Activated T-helper 1 cell treated with anti-CD3 and anti-CD28 coated beads, Interleukin-12 subunit alpha, Interleukin-12 subunit beta, Interleukin-2, Interleukin-4 antibody, amounts not matched to agents 30 ng/mL and 10 ng/mL and 1 ng/mL, durations not matched to agents 14 hours and 24 hours and 36 hours (primary cell): ENCODE measurements at places on chromosomes 7 and 10.

DNA sequence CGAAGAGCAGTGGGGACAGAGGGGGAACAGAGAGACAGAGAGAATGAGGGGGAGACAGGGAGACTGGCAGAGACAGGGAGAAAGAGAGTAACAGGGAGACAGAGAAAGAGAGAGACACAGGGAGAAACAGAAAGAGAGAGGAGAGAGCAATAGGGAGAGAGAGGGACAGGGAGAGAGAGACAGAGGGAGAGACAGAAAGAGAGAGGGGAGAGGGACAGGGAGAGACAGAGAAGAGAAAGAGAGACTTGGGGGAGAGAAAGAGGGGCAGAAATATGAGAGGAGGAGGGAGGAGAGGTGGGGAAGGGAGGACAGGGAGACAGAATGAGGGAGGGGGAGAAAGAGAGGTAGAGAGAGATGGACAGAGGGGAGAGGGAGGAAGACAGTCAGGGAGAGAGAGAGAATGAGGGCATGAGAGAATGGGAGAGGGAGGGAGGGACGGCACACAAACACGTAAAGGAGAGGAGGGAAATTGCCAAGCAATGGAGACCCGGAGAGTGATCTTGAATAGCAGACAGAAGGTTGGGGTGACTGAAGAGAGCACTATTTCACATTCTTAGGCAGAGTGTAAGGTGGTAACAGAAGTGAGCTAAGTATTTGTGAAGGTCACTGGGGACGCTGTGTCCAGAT is 33.3 kb upstream of the KCNMA1 start:
- DNase-seq, result no peak

DNA sequence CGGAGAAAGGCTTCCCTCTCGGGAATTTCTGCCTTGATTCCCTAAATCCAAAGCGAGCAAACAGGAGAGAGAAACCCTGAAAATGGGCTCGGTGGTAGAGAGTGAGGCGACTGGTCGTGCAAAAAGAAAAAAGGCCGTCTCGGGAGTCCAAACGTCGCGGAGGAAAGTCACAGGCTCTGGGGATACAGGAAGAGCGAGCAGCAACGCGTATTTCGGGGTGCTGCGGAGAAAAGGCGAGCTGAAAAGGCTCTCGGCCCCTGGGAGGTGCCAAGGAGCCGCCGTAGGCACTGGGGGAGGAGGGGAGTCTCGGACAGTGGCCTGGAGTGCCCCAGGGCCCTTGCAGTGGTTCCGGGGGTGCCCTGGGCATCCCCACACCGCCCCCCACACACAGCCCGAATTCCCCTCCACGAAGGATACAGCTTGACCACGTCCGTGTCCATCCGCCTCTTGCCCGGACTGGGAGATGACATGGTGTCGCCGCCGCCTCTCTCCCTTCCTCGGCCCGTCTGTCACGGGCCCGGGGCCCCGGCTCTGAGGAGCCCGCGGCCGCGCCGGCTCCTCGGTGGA is 591 bp downstream of the UBE2H start:
- DNase-seq, result peak; percentile 21

GRCh38 chr10:59711871-59712494 is 2.3 kb upstream of the SLC16A9 start:
- DNase-seq, result no peak

DNA sequence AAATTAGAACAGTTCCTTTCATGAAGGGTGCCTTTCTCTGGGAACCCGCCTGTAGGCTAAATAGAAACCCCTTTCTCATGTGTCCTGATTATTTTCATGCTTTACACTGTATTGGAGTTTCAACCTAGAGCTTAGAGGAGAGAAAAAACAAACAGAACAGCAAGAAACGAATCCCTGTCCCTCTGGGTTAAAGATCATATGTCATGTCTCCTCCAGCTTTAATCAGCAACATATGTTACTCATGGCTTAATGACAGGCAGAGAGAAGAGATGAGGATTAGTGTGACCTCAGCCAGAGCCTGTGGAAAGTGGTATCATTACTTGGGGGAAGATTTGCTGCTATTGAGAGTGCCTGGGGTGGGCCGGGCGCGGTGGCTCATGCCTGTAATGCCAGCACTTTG is 32.1 kb downstream of the CRCP start:
- no peak for DNase-seq

DNA sequence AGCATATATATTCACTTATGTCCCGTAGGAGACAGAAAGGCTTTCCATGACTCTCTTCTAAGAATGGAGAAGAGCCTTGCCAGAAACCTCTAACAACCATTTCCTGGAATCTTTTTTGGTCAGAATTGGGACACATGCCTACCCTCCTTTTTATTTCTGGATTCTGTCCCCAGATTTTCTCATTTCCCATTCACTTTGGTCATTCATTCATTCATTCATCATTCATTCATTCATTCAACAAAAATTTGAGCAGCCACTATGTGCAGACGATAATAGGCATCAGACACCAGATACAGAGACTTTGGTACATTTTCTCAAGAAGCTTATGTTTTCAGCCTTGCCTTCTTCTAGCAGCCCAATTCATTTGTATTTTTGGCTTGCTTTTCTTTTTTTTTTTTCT is 6.0 kb downstream of the ENTPD7 start:
- DNase-seq, result no peak

DNA sequence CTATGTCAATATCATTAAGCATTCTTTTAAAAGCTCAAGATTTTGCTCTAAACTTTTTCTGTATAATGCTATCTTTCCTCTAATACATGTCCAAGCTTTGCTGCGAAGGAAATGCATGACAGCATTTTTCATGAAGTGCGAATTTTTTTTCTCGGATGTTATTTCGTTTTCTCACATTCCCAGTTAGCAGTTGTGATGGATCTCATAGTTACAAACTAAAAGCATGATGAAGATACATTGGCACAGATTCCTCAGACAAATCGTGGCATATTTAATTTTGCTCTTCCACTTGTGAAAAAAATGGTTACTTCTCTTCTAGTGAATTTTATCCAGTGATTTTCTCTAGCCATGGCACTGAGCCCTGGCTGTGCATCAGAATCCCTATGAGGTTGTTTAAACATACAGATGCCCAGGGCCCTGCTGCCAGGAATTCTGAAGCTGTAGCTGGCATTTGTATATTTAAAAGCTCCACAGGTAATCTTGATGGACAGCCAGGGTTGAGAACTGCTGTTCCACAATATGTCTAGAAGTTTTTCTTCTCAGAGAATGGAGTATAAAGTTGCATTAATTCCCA is 299.8 kb upstream of the NEBL start:
- no peak for DNase-seq

- DNase-seq, result no peak
Measured at GRCh38 chr10:26214004-26214403, 2.6 kb upstream of the GAD2 start.

DNA sequence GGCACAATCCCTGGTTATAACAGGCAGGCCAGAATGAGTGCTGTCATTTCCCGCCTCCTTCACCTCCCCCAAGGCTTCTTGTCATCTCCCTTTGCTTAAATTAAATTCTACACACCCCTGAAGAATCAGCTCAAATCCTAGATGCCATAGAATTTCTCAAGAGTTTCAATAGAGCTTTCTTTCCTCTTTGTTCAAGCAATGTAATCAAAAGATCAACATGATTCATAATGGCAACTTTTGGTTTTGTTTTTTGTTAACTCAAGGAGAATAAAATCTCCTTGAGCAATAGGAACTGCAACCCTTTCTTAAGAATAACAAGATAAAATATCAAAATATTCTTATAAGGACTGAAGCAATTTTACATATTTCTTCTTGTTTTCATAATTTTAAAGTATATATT is 180.8 kb upstream of the CDK1 start:
- no peak for DNase-seq

DNA sequence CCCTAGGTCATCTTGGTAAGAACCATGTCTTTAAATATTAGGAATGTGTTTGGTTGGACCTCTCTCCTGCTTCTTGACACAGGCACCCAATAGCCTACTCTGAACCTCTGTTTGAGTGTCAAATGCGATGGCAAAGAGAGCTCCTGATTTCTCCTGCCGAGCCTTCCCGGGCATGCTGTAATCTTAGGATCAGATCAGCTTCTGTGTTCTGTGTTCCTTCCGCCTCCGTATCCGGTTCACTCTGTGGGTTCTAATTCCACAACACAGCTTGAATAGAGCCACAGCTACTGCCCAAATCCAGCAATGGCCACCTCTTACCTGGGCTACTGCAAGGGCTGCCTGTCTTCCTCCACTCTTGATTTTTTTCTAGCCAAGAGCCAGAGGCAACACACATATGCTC is 165.2 kb upstream of the TNS3 start:
- DNase-seq, result no peak

DNA sequence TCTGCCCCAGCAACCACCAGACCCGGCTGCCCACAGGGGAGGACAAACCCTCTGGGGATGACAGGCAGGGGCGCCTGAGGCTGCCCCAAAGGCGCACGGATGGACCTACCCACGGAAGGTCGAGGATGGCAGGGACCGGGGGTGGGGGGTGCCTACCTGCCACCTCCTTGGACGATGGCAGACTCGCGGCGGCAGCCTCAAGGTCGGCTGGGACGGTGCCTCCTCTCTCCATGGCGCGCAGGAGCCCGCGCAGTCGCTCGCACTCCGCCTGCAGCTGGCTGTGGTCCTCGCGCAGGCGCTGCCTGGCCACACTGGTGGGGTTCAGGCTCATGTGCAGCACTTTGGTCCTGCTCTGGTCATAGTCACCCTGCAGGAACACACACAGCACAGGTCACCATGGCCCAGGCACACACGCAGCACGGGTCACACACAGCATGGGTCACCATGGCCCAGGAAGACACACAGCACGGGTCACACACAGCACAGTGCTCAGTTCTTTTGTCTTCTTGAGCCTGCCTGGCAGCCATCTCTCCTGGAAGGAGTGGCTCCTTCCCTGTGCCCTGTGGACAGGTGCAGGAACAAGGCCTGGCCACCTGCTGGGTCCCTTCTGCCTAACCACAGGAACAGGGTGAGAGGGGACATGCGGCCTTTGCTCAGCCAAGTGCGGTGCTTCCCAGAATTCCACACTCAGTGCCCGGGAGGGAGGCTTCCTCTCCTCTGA is 266.6 kb downstream of the ELFN1 start:
- DNase-seq, result no peak

GRCh38 chr10:32318476-32318896 is 28.5 kb downstream of the EPC1 start:
- no peak for DNase-seq

DNA sequence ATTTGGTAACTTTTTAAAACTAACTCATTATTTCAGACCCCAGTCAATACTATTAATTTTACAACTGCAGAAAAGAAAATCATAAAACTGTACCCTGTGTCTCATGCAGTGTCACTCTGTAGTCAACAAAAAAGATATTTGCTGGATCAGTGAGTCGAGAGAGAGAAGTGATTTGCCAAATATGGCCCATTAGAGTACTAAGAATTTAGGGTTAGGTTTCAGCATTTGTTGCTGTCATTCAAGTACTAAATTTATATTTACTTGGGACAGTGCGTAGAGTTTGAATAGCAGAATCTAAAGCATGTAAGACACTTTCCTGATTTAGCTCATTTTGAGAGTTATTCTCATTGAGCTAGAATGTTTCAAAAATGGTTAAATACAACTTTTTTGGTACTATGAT is 38.9 kb downstream of the CACNA2D1 start:
- no peak for DNase-seq
